ENCODE measurements at places on chromosomes 6 and 20. TPM values are rescaled to one million over a fixed set of nuclear protein-coding genes. Genes with fewer than 3 reads are reported as not detected.

GRCh38 chr6:2245877-2246863 is 765 bp upstream of the GMDS start:
- DNase-seq: peak; percentile 60

DNA sequence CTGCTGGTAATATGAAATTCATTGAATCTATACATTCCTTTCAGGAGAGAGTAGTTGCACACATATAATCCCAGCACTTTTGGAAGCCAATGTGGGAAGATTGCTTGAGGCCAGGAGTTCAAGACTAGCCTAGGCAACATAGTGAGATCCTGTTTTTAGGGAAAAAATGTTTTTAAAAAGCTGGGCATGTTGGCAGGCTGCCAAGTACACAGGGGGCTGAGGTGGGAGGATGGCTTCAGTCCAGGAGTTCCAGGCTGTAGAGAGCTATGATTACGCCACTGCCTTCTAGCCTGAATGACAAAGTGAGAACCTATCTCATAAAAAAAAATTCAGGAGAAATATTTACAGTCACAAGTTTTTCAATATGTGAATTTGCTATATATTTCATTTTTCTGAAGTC is 71.9 kb downstream of the GRM1 start:
- no peak for DNase-seq

GRCh38 chr6:37648465-37649330 is 49.0 kb downstream of the MDGA1 start:
- peak; percentile 42 for DNase-seq

CTCFL gene
- 0.21 TPM for polyA plus RNA-seq

GRCh38 chr6:169652896-169653295 is 48.9 kb downstream of the WDR27 start:
- no peak for DNase-seq

GRCh38 chr20:32067234-32067821 is 15.3 kb downstream of the HCK start:
- DNase-seq: no peak

OTOR gene
- not detected for polyA plus RNA-seq

SIM1 gene
- polyA plus RNA-seq: 7.8 TPM

- DNase-seq: no peak
Observed at GRCh38 chr6:158661156-158661685, 11.4 kb downstream of the SYTL3 start.

- DNase-seq: no peak
Observed at GRCh38 chr6:17419189-17419575, 25.8 kb downstream of the CAP2 start.

- no peak for DNase-seq
Observed at GRCh38 chr6:48986845-48987244, 476.2 kb downstream of the MMUT start.

- no peak for DNase-seq
Observed at GRCh38 chr6:16921399-16922110, 160.3 kb upstream of the ATXN1 start.

GRCh38 chr6:107264357-107264840 is 149.1 kb upstream of the BEND3 start:
- no peak for DNase-seq

- no peak for DNase-seq
Observed at GRCh38 chr6:1387876-1388629, 1.3 kb upstream of the FOXF2 start.

GRCh38 chr6:39951716-39952115 is 17.5 kb upstream of the MOCS1 start:
- DNase-seq: no peak

DNA sequence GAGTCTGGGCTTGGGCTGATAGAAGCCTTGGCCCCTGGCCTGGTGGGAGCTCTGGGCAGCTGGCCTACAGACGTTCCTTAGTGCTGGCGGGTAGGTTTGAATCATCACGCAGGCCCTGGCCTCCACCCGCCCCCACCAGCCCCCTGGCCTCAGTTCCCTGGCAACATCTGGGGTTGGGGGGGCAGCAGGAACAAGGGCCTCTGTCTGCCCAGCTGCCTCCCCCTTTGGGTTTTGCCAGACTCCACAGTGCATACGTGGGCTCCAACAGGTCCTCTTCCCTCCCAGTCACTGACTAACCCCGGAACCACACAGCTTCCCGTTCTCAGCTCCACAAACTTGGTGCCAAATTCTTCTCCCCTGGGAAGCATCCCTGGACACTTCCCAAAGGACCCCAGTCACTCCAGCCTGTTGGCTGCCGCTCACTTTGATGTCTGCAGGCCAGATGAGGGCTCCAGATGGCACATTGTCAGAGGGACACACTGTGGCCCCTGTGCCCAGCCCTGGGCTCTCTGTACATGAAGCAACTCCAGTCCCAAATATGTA is 957 bp upstream of the VEGFA start:
- DNase-seq: peak; percentile 89

DNA sequence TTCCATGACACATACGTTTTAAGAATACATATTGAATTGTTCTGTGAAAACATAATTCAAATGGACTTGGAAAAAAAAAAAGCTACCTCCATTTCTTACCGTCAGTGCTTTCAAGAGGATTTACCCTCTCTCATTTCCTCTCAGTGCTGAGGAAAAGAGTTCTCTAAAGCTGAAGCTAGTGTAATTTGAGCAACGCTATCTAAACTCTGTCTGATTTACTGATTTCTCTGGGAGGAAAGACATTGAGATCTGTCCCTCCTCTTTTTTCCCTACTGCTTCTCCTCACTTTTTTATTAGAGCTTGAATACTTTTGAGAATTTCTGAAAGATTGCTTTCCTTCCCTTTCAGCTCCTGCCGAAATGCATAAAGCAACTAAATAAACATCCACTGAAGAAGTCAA is 41.2 kb upstream of the GRIK2 start:
- DNase-seq: no peak

DNA sequence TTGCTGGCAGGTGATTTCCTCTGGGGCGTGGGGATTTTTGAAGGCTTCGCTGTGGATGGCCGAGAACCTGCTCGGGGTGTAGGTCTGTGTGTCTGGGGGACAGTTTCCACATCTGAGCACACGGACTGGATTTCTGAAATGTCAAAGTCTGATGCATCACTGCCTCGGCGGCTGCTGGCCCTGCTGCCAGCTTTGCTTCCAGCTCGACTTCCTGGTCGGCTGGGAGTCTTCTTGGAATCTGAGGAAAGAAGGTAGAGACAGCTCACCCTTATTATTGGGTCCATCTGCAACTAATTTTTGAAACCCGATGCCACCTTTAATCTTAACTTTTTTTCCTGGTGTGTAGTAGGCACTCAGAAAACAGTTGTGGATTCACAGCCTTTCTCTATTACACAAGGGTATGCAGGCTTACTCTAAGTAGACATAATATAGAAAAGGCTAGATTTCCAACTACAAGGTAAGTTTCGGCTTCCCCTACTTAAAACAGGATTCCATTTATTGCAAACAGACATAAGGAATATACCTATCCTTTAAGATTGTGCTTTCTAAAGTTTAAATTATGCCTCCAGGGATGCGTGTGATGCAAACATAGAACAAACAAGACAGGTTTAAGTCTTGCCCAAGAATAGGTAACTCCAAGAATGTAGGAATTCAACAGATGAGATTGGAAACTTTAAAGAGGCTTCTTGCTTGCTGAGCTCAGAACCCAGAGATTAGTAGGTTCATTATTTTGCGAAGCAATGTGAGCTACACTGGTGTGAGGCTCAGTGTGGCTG is 183.5 kb downstream of the DST start:
- DNase-seq: no peak

GRCh38 chr6:161133963-161134362 is 139.9 kb downstream of the AGPAT4 start:
- no peak for DNase-seq

MLN gene
- not detected for polyA plus RNA-seq

DNA sequence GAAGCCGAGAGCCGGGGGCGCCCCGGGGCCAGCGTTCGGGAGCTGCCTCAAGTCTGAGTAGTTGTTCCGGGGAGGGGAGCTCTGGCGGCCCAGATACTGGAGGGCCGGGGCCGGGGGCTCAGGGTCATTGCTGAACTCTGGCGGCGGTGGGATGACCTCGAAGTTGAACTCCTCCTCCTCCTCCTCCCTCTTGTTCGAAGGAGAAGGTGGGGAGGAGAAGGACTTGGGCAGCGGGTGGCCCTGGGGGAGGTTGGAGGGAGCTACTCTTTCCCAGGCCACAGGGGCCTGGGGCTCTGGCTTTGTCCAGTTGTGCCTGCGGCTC is 37.7 kb downstream of the C6orf132 start:
- DNase-seq: peak; percentile 13

SPATA25 gene
- polyA plus RNA-seq: 9.2 TPM

- DNase-seq: no peak
Observed at GRCh38 chr6:151740820-151741219, 66.7 kb upstream of the ESR1 start.

FGD2 gene
- 5.7 TPM for polyA plus RNA-seq

DNA sequence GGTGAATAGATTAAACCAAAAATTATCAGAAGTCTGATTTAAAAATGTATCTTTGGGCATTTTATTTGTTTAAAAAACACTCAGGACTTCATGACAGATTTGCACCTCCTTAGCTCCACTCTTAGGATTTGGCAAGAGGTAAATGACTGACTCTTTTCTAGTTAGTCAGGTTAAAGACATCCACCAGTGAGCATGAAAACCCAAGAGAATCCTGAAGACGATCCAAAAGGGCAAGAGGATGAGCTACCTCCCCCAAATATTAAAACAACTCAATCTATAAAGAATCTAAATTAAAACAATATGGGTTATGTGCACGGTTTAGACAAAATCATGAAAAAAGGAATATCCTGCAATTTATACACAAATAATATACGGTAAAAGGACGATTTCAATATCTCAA is 89.4 kb upstream of the OPRM1 start:
- no peak for DNase-seq

ZNF165 gene
- polyA plus RNA-seq: 0.56 TPM

TENT5A gene
- polyA plus RNA-seq: 5.8 TPM

STXBP5 gene
- 10.7 TPM for polyA plus RNA-seq

GRCh38 chr6:139064981-139065665 is 36.6 kb downstream of the ABRACL start:
- no peak for DNase-seq

DNA sequence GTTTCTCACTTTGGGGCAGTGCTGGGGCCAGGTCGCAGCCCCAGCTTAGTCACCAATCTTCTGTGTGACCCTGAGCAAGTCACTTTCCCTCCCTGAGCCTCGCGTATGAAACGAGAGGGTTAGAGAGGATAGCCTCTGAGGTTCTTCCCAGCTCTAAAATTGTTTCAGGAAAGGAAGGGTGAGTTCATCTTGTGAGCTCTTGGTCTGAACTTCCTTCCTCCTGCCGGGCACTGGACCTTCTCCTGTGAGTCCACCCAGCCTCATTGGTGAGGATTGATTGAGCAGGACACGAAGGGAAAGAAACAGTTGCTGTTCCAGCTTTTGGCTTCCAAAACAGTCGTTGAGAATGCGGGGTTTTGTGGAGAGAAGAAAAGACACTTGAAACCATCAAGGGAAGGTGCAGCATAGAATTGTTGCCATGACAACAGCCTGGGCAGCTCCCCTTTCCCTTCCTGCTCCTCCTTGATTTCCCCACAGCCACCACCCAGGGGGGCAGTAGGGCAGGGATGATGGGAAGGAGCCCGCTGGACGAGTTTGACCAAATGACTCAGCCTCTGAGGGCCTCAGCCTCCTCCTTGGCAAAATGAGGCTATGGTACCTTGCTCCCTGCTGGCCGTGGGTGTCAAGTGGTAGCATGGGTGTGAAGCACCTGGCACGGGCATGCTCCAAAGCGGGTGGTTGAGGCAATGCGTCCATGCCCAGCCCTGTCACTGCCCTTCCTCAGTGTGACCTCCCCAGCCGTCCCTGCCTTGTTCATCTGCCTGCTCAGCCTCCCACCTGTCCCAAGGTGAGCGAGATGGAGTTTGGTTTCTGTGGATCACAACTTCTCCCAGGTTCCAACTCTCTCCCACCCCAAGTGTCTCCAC is 107.8 kb downstream of the CDC5L start:
- no peak for DNase-seq

- DNase-seq: no peak
Observed at GRCh38 chr6:35216412-35216732, 2.6 kb downstream of the SCUBE3 start.

SLC2A10 gene
- 16.6 TPM for polyA plus RNA-seq

DNA sequence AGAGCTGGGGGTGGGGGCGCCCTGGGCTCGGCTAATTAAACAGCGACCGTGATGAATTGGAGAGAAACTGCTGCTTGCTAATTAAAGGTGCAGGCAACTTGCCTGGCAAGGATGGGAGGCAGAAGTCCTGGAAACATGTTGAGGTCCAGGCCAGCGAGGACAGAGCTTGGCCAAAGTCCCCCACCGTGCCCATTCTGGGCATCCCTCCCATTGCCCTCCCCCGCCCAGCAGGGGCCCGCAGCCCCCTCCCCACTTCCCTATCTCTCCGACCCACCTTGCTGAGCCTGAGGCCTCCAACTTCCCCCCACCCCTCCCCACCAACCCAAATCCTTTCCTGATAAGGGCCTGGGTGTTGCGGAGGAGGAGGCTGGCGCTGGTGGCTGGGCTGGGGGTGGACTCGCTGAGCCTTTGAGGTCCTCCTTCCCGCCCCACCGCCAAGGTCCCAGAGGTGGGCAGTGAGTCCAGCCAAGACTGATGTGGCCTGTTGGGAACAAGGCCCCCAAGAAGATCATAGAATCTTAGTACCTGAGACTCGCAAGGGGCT is 23.3 kb downstream of the C20orf203 start:
- no peak for DNase-seq

DNA sequence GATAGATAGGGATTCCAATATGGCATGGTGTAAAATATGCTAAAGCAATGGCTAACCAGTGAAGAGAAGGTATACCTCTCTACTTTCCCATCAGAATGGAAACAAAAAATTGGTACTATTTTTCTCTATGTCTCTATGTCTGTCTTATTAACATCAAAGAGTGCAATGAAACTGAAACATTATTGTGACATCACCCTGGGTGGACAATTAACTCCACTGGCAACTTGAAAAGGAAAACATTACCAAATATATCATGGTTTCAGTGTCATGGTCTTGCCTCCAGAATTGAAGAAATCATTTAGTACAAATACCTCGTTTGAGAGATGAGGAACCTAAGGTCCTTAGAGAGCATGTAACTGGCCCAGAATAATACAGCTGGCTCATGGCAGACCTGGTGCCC is 1132.5 kb upstream of the MAP3K7 start:
- no peak for DNase-seq

DNA sequence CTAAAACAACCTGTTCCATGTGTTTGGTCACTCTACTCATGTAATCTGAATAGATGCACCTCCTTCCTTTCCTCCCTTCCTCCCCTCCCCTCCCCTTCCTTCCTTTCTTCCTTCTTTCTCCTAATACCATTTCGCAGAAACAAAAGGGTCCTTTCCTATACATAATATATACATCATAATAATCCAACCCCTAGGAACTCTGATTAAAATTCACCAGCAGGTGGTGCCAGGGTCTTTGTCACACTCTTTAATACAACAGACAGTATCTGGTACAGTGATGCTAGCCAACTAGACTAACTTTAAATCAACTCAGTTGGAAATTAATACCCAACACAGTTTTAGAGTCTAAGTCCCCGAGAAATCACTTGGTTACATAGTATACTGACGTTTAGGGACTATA is 181.2 kb upstream of the SHLD1 start:
- peak; percentile 50 for DNase-seq

- DNase-seq: no peak
Observed at GRCh38 chr6:42627044-42627443, 63.2 kb downstream of the UBR2 start.

ZFP57 gene
- polyA plus RNA-seq: not detected

FAM83C gene
- 0.17 TPM for polyA plus RNA-seq
